ENCODE measurements at places on chromosomes 13 and 19. TPM values are rescaled to one million over a fixed set of nuclear protein-coding genes. Genes with fewer than 3 reads are reported as not detected.

Gene PAN3
- polyA plus RNA-seq: 13.5 TPM

Gene TMEM255B
- 17.5 TPM for polyA plus RNA-seq

Gene C19orf67
- not detected for polyA plus RNA-seq

Gene MUC16
- not detected for polyA plus RNA-seq

Gene ZNF254
- 7.6 TPM for polyA plus RNA-seq

Gene WBP4
- 14.5 TPM for polyA plus RNA-seq

Gene CGB7
- 0.37 TPM for polyA plus RNA-seq

Gene ZNF850
- polyA plus RNA-seq: 1.0 TPM

Gene PPFIA3
- 12.2 TPM for polyA plus RNA-seq

Gene KCNRG
- polyA plus RNA-seq: 0.68 TPM

Gene LGALS13
- not detected for polyA plus RNA-seq

Gene CLC
- polyA plus RNA-seq: not detected

Gene MBD3L1
- polyA plus RNA-seq: not detected

Gene EFNB2
- 19.2 TPM for polyA plus RNA-seq

Gene ZNF558
- polyA plus RNA-seq: 24.9 TPM

Gene ZNF878
- polyA plus RNA-seq: 0.08 TPM

Gene ATP8A2
- polyA plus RNA-seq: 1.5 TPM

Gene ZNF471
- 6.8 TPM for polyA plus RNA-seq

Gene HS6ST3
- 0.37 TPM for polyA plus RNA-seq

Gene C1QTNF9B
- polyA plus RNA-seq: 0.49 TPM

Gene NLRP12
- 0.18 TPM for polyA plus RNA-seq

Gene FCGBP
- polyA plus RNA-seq: 9.4 TPM

Gene NDUFA3
- polyA plus RNA-seq: 155 TPM

Gene ICAM4
- 1.4 TPM for polyA plus RNA-seq

Gene N4BP2L1
- 16.2 TPM for polyA plus RNA-seq

Gene FGF22
- 1.6 TPM for polyA plus RNA-seq

Gene GRK1
- polyA plus RNA-seq: 0.03 TPM

Gene KIR3DL3
- polyA plus RNA-seq: not detected

Gene NALCN
- 3.3 TPM for polyA plus RNA-seq

Gene FGF9
- 1.9 TPM for polyA plus RNA-seq

Gene RXFP2
- not detected for polyA plus RNA-seq

Gene NKPD1
- polyA plus RNA-seq: 0.37 TPM
